EL (cell line): ENCODE measurements at places on chromosomes 2 and 18.
A peak's percentile ranks its signal among the peaks of the same experiment; 100 is the strongest.

DNA sequence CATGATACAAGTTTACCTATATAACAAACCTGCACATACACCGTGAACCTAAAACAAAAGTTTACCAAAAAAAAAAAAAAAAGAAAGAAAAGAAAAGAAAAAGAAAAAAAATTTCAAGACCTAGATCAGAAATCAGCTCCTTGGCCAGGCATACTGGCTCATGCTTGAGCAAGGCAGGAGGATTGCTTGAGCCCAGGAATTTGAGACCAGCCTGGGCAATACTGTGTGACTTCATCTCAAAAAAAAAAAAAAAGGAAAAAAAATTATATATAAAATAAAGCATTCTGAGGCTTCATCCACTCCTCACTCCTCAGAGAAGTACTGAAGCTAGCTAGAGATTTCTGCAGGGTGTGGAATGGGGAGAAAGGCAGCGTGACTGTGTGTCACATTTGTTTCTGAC is 11.8 kb upstream of the PROC start:
- DNase-seq, result no peak

- DNase-seq, result peak; percentile 50
Observed at GRCh38 chr2:118865106-118865505, 17.7 kb upstream of the EN1 start.

DNA sequence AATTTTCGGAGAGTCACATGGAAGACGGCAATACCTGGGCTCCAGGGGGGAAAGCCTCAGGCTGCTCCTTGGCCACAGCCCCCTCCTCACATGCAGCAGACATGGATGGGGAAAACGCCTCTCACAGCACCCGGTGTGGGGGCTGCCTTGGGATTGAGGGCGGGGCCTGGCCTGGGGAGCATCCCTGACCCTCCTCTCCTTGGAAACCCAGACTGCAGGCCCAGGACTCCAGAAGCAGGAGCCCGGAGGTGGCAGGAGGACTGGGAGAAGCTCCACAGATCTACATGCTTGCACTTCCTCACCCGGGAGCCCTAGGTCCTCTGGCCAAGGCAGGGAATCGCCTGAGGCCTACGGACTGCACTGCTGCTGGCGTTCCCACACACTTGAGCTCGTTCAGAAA is 12.1 kb upstream of the HES6 start:
- no peak for DNase-seq

DNA sequence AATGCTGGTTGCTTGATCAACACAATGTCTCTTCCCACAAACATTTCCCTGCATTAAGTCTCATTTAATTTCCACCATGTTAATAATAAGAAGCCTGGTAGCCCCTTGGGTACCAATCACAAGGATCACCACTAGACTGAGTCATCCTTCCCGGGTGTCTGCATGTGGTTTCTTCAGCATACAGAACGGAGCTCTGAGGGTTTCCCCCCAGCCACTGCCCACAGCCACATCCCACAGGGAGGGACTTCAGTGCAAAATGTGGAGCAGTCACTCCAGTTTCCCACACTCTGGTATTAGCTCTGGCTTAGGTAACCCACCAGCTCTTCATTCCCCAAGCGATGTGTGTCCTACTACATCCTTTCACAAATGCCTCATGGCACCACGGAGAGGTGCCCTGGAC is 42.7 kb upstream of the POLE4 start:
- DNase-seq, result peak; percentile 83

DNA sequence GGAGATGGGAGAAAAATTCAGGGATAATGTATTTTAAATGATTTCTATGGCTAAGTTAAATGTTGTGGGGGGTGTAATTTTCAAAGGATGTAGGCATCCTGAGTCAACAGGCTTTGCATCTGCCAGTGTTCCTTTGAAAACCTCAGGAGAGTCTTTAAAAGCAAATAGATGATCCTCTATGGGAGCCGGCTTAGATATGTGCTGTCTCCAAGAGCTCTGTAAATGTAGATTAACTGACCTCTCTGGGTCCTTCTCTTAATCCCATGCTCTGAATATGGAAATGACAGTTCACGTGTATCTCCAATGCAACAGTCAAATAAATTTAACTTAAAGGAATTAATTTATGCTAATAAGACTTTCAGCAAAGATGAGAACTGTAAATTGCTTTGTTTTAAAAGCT is 292.7 kb downstream of the ERBB4 start:
- no peak for DNase-seq

DNA sequence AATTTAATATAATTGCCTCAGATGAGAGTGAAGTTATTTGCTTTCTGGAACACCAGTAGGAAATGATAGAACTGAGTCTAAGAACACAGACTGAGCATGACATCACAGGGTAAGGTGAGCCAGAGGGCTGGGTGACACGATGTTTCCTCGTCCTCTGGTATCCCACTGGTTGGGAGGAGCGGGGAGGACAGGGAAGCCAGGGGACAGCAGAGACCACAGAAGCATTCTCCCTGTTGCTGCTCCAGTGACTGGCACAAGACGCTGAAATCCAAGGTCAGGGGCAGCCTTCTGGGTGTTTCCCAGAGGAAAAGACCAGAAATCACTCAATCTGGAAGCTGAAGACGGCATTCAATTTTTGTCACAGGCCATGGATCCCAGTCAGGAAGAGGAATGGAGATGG is 363.4 kb upstream of the SOX11 start:
- no peak for DNase-seq

DNA sequence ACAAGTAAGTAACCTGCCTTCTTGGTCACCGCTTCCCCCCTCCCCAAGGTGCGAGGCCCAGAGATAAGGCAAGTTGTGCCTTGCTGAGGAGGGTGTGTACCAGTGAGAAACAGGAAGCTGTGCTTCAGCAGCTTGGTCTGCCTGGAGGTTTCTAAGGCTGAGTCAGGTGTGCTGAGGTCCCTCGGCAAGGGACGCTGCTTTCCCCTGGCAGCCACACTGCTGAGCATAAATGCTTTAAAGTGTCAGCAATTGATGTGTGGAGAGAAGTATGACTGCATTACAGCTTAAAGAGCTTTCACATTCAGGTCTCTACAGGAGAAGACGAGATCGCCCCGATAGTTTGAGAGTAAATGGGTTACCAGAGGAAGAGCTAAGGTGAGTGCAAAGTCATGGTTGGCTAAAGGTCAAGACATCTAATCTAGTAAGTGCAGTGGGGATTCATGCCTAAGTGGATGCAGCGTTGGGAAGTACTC is 86.9 kb downstream of the LIMS1 start:
- no peak for DNase-seq

DNA sequence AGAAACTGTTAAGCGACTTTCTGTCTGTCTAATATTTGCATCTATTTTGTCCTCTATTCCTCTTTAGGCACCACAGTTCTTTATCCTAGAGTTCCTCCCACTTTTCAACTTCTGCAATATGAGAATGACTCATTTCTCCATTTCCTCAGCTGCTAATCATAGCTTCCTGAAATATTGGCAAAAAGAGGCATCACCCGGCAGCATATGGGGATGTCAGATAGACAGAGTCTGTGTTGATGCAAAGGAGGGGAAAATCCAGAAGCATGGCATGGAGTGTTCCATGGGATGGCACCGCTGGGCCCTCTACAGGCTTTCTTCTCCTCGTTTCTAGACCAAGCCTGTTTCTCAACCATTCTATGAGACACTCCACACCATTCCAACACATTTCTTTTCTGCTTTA is 93.4 kb downstream of the DOCK10 start:
- peak; percentile 75 for DNase-seq

- DNase-seq, result peak; percentile 14
Observed at GRCh38 chr2:122627388-122627787, 871.9 kb downstream of the TSN start.

- DNase-seq, result no peak
Observed at GRCh38 chr2:213229814-213230213, 54.5 kb upstream of the SPAG16 start.

DNA sequence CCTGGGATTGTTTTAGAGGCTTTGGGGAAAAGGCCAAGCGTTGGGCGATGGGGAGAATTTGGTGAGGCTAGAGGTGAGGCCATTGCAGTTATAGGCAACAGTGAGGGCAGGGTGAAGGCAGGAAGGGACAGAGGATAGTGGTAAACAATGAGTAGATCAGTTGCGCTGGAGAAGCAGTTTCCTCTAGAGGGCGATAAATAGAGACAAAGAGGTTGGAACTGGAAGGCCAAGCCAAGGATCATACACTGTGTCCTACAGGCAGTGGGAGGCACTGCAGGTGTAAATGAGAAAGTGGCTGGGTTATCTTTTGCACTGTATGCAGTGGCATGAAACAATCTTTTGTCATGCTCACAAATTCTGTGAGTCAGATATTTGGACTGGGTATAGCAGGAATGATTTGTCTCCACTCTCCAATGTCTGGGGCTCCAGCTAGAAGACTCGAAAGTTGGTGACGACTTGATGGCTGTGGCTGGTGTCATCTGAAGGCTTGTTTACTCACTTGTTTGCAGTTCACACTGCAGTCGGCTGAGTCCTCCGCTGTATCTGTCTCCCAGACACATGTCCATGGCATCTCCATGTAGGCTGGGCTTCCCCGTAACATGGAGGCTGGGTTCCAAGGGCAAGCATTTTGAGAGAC is 82.1 kb downstream of the TNP1 start:
- DNase-seq, result peak; percentile 69

- DNase-seq, result no peak
Observed at GRCh38 chr18:50460062-50460461, 85.2 kb downstream of the SKA1 start.

DNA sequence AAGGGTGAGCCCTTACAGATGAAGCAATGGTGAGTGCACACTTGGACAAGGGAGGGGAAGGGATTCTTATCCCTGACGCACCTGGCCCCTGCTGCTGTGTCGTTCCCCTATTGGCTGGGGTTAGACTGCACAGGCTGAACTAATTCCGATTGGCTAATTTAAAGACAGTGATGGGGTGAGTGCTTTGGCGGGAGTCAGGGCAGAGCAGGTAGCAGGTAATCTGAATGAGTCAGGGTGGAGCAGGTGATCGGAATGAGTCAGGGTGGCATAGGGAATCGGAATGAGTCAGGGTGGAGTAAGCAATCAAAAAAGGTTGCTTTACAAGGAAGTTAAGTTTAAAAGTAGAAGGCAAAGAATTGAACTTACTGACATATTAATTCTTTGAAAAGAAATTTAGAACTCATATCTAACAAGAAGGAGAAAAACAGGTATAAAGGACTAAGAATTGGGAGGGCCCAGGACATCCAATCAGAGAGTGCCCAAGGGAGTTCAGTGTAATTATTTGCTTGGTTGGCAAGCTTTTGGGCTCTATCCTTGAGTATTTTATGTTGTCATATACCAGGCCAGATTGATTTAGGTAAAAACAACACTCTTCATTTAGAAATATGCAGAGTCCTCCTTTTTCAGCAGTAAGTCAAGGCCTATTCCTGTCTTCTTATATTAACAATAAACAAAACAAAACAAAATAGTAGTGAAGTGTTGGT is 52.3 kb upstream of the RALBP1 start:
- no peak for DNase-seq

DNA sequence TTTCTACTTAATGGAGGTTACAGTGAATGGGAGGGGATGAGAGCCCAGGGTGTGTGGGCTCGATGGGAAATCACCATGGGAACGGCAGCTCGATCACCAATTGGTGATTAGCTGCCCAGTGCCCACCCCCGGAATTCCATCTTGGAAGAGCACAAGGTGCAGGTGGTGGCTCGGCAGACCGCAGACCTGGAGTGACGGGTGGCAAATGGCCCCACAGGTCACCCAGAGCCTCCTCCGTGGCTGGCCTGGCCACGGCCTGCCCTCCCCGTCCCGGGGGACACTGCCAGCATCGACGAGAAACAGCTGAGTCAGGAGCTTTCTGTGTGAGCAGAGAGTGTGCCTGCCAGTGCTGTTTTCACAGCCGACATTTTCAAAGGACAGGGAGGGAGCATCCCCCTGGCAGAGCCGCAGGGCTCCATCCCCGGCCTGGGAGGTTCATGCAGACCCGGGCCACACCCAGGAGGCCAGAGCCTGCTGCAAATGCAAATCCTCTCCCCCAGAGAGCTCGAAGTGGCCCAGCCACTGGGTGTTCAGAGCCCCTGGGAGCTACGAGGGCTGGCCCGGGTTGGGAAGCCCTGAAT is 176.4 kb upstream of the MYT1L start:
- no peak for DNase-seq

DNA sequence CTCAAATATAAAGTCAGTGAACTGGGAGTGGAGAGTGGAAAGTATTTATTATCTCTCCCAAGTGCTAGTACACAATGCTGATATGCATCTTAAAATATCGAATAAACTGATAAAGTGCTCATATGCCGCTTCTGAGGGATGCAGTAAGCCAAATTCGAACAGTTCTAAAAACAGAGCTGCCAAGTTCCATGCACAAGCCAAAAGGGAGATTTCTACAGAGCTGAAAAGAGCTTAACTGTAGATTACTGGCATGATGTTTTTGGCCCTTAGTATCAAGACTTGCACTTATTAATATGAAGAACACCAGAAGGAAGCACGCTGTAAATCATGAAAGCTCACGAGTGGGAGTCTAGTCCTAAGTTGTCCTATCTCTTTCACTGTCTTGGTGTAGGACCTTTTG is 7.9 kb downstream of the TMEFF2 start:
- DNase-seq, result no peak

DNA sequence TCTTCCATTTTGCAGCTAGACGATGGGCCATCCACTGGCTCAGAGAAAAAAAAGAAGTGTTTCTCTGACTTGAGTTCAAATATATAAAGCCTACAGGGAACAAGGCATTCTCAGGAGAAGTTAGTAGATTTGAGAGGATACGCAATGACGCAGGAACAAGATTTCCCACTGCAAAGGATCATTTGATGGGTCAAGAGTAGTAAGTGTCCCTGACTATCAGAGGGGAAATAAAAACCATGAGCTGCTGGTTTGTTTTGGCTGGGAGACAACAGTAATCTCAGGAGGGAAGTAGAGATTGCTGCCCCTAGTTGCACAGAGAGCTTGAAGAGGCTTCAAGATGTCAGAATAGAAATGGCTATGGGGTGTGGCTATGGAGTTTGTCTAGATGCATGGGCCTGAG is 22.3 kb upstream of the MYO1B start:
- DNase-seq, result no peak

DNA sequence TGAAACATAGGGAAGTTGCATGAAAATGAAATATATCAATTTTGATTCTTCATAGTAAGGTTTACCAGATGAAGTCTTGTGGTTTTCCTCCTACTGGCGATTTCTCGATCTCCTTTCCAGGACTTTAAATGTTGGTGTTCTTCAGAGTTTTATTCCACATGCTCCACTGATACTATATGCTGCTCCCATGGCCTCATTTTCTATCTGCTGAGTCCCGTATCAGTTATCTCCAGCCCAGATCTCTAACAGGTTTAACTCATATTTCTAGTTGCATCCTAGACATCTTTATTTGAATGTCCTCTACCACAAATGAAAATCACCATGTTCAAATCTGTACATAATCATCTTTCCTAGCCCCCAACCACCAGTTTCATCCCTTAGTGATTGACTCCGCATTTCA is 71.8 kb downstream of the COX7A2L start:
- no peak for DNase-seq

DNA sequence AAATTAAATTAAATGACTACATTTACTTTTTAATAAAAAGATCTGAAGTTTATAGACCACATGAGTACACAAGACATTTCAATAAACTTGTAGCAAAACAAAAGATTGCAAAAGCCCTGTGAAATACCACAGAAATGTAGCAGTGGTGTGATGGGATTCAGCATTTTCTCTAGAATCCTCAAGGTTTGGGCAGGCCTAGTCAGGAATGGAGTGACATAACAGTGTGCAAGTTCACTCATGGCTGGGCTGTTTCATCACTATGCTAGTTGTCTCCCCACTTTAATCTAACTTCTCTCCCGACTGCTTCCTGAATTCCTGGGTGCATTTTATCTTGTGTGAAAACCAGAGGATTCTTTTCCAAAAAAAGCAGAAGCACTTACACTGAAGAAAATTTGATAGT is 1089.9 kb upstream of the DDX18 start:
- no peak for DNase-seq

GRCh38 chr2:33267756-33268155 is 208.7 kb upstream of the RASGRP3 start:
- DNase-seq, result peak; percentile 20

GRCh38 chr18:47263430-47264307 is 12.2 kb upstream of the SKOR2 start:
- peak; percentile 42 for DNase-seq
